Right atrium auricular region (tissue), 2 donors: ENCODE measurements at places on chromosomes 5 and 9. TPM values are rescaled to one million over a fixed set of nuclear protein-coding genes. Genes with fewer than 3 reads are reported as not detected.

SLC6A7 gene
- total RNA-seq, result not detected

EPB41L4A gene
- 17.9 TPM for total RNA-seq

TCF7 gene
- 1.7 TPM for total RNA-seq

CEL gene
- 1.9 TPM for total RNA-seq

PCDHGA5 gene
- total RNA-seq, result 4.0 TPM

GARIN3 gene
- not detected for total RNA-seq

FAM221B gene
- not detected for total RNA-seq

DNM1 gene
- total RNA-seq, result 2.5 TPM

C9orf50 gene
- not detected for total RNA-seq

SLC45A2 gene
- 0.82 TPM for total RNA-seq

BHMT gene
- not detected for total RNA-seq

PFN3 gene
- not detected for total RNA-seq

ALDOB gene
- 0.85 TPM for total RNA-seq

GPSM1 gene
- total RNA-seq, result 39.4 TPM

PRR7 gene
- total RNA-seq, result 0.90 TPM

PLGRKT gene
- total RNA-seq, result 30.4 TPM
